NCI-H1417 treated with DMSO at 0.1 percent for 48 hours (cell line): ENCODE measurements at places on chromosomes 16 and 17.

DNA sequence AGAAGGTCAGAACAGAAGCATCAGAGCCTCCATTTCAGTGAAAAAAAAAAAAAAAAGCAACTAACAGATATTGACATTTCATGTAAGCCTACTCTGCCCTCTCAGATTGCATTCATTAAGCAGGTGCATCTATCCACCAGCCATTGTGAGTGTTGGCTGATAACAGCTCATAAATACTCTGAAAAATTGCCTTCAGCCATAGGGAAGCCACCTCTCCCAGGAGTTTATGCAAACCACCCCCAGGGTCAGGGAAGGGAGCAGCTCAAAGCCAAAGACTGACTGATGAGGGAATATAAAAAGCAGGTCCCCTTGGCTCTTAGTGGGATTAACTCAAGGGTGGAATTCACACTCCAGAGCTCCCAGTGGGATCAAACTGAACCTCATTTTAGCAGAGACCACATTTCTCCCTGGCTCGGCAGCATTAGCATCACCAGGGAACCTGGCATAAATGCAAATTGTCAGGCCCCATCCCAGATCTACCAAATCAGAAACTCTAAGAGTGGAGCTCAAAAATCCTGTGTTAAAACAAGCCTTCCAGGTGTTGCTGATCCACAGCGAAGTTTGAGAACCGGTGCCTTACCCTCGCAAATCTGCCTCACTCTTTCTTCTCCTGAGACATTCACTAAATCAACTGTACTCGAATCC is 14.2 kb downstream of the APOH start:
- no peak for DNase-seq

DNA sequence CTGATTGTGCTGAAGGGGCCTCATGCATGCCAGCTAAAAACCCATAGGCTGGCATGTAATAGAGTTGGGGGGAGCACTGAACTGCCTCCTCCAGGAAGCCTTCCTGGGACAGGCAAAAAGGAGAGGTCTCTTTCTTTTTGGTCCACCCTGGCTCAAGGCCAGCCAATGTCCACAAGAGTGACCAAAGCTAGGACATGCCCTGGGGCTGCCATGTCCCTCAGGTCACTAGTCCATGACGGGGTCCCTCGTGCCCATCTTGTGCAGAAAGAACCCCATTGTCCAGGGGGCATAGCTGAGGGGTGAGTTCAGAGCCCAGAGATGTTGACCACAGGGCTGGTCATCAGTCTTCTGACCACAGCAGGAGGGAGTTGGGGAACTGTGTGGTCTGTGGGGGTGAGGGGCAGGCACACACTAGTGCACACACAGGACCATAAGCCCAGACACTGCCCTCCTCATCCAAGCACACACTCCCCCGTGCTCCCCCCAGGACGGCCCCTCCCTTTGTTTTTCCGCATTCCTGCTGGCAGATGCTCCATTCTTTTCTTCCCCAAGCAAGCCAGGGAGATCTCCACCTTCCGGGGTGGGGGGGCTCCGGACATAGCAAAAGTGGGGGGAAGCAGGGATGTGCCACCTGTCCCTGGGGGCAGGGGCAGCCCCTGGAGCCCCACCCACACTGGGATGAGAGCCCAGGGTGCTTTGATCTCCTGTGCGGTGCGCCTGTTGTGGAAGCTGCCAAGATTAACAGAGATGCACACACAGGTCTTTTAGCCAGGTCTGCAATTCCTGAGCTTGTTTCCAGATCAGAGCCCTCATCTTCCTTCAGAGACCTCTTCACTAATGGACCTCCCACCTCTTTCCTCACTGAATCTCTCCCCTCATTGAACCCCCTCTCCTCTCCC is 25.2 kb upstream of the PHB1 start:
- no peak for DNase-seq

DNA sequence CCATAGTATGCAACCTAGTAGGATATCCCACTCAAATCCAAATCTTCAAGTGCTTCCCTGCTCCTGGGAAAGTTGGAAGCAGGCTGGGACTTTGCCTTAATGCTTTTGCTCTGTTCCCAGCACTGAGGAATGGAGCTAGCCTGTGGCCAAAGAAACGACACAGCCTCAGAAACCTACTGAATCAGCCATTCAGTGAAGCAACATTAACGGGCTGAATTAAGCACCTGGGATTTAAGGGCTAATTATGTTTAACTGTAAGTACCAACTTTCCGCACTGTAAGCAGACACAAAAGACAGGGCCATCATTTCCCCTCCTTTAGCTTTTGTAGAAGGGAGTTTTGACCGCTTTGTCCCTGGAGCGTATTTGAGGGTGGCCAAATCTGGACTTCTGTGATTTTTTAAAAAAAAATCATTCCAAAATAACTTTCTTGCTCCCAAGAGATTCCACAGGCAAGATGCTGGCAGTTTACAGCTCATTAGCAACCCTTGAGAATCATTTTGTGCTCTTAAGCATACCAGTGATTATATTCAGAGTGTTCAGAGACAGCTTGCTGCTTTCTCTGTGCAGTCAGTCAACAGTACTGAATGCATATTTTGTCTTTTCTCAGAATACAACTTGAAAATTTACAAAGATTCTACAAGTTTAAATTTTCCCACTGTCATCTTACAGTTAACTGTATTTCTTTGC is 17.6 kb upstream of the NOL11 start:
- peak; percentile 6 for DNase-seq

DNA sequence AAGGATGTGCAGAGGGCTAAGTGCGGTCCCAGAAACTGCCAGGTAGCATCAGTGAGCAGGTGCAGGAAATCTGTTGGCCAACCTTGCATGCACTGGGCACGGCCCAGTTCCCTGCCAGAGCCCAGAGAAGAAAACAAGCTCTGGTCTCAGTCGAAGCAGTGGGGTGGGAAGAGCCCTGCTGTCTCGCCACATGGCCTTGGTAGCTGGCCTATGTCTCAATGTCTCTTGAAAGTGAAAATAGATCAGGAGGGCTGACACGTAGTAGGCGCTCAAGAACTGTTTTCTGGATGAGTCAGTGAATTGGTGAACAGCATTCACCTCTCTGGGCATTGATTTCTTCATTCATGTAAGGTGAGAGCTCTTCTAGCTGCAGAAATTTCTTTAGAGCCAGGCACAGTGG is 90.4 kb downstream of the MARF1 start:
- no peak for DNase-seq

- no peak for DNase-seq
These were observed 14.8 kb downstream of the CCDC42 start for GRCh38 chr17:8729860-8730259.

DNA sequence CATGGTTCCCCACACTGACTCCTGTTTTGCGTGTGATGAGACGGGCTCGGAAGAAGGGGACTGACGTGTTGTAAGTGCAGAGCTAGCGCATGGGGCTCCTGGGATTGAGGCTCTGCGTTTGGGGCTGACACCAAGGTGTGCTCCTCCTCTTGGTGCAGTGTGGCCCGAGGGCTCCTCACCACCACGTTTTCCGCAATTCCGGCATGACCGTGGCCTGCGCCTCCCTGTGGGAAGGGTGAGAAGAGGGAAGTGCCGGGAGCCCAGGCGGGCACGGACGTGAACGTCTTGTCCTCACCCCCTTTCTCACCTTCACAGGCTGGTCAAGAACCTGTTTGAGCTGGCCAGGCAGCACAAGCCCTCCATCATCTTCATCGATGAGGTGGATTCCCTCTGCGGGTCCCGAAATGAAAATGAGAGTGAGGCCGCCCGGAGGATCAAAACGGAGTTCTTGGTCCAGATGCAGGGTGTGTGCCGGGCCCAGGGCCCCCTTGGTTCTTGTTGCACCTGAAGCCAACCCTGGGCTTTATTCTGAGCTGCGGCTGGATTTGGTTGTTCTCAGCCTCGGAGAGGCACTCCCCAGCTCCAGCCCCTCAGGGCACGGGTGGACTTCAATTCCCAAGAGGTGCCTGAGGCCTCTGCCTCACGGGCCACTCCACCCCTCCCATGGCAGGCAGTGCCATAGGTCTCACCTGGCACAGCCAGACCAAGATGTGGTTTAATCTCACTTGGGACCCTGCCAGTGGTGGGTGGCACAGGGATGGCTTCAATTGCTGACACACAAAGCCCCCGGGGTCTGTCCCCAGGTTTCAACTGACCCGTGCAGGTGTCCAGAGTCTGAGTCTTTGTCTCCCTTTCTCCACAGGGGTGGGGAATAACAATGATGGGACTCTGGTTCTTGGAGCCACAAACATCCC is 8.9 kb downstream of the VPS4A start:
- DNase-seq = no peak

- DNase-seq = no peak
These were observed 1.7 kb downstream of the STUB1 start for GRCh38 chr16:681746-682427.

GRCh38 chr17:57174591-57174990 is 81.7 kb upstream of the MSI2 start:
- no peak for DNase-seq

GRCh38 chr17:19238167-19238505 is 970 bp downstream of the EPN2 start:
- DNase-seq = no peak

- DNase-seq = no peak
These were observed 14.4 kb downstream of the NLRC5 start for GRCh38 chr16:57003439-57004386.

- no peak for DNase-seq
These were observed 29.2 kb downstream of the TRPV3 start for GRCh38 chr17:3528403-3528851.

GRCh38 chr17:76191896-76192295 is 48.4 kb downstream of the RNF157 start:
- no peak for DNase-seq

GRCh38 chr17:40362696-40363110 is 1.8 kb downstream of the GJD3 start:
- DNase-seq = no peak

GRCh38 chr16:66508914-66509496 is 40.9 kb downstream of the TK2 start:
- DNase-seq = no peak

- DNase-seq = no peak
These were observed 12.2 kb downstream of the CLEC3A start for GRCh38 chr16:78034530-78034929.

DNA sequence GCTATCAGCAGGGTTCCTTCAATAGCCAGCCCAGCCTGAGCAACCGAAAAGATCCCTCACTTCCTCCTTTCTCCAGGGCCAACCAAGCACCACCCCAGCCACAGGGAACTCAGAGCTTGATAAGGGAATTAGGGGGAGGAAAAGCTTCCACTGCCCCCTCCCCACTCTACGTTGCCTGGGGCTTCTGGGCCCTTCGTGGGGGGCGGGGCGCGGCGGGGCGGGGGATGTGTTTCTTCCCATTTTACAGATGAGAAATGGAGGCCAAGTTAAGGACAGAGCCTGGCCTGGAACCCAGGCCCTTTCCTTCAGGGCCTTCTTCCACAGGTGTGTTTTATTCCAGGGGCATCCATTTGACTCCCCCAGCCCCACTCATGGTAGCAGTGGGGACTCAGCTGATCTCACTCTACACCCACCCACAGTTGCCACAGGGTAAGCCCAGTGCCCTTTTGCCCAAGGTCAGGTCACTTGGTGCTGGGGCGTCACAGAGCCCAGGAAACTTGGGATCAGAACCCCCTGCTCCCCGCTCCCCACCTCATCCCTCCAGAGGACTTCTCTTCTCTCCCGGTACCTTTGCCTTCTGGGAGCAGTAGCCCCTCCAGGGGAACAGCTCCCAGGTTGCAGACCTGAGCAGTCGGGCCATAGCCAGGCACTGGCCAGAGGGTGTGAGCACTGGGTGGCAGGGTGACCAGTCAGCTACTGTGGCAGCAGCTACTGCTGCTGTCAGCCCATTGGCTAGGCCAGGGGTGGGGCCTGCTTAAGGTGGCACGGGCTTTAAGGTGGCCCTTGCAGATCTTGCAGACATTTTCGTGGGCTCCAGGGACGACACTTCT is at the start of gene LDHD:
Gene LDHD, minus strand, starts transcription at position 700 of the 830 bp plus-strand sequence. Its CDS starts 60 bp downstream, at position 640.
- DNase-seq = no peak

- no peak for DNase-seq
These were observed 295.1 kb upstream of the SOX9 start for GRCh38 chr17:71825687-71826086.

DNA sequence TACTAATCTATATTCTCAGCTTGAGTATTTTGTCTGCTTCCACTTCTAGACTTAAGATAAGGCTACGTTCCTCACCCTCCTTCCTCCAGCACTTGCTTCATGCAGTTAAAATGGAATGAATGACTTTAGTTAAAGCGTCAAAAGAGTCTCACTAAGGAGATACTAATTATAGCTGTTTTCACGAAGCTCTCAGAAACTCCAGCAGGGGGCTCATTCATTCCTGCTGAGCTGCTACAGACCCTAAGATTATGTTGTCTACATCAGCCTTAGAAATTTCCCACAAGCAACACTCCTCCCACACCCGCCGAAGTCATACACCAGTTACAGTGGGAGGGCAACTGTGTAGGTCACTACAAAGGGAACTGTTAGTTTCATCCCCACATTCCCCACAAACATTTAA is 57.0 kb upstream of the KIFC3 start:
- peak; percentile 24 for DNase-seq

DNA sequence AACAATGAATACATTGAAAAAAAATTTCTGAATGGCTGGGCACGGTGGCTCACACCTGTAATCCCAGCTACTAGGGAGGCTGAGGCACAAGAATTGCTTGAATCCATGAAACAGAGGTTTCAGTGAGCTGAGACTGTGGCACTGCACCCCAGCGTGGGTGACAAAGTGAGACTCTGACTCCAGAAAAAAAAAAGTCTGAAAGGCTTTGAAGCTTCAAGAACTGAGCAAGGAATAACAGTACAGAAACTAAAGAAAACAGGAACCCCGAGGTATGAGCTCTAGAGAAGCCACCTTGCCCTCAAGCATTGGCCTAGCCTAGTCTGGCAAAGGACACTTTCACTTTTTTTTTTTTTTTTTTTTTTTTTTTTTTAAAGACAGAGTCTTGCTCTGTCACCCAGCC is 45.0 kb downstream of the TEX2 start:
- no peak for DNase-seq

GRCh38 chr17:73197161-73197560 is 4.3 kb downstream of the COG1 start:
- no peak for DNase-seq

- no peak for DNase-seq
These were observed 42.0 kb upstream of the MMD start for GRCh38 chr17:55463600-55463999.

DNA sequence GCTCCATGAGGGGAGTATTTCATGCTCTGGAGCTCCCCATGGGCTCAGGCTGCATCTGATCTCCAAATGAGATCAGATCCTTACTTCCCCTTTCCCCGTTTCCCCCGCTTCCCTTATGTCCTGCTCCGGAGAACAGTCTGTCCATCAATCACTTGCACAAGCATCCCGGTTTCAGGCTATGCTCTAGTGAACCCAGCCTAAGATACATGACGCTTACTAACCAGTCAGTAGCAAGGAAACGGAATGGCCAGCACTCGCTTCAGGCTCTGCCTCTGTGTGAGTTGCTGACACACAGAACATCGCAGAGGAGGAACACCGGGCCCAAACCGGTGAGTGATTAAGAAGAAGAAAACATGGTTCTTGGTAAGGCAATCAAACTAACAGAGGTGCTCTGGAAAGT is 9.4 kb upstream of the ATP5MC1 start:
- no peak for DNase-seq

DNA sequence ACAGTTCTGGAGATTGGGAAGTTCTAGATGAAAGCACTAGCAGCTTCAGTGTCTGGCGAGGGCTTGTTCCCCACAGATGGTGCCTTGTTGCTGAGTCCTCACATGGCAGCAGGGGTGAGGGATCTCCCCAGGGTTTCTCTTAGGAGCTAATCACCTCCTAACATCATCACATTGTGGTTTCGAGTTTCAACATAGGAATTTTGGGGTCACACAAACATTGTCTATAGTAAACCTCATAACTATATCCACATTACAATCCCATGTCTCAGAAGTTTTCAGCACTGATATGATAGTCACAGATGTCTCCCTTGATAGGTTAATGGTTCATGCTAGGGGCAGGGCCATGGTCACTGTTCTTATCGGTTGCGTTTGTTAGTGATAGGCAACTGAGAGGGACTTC is 13.8 kb downstream of the CLUAP1 start:
- DNase-seq = no peak
